ENCODE measurements at places on chromosomes 2 and 18. TPM values are rescaled to one million over a fixed set of nuclear protein-coding genes. Genes with fewer than 3 reads are reported as not detected.

DNA sequence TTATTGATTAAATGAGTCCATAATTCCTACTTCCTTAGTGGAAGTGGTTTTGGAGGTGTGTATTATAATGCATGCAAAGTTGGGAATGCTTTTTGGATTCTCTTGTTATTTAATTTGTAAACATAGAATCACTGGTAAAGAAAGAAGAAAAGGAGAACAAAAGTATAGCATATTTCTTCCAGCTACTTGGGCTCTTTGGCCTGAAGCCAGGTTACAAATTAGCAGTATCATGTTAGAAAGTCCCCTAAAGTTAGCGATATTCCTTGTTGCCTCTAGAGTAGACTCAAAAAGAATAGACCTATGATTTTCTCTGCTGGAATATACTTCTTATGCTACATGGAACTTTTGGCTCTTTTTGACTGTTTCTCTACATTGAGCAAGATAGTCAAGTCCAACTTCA, 60.6 kb upstream of the CD28 start:
- DNase-seq, result no peak

- DNase-seq, result no peak
Measured at GRCh38 chr2:230503798-230504197, 87.8 kb downstream of the SP100 start.

Gene GPR45
- total RNA-seq, result not detected

DNA sequence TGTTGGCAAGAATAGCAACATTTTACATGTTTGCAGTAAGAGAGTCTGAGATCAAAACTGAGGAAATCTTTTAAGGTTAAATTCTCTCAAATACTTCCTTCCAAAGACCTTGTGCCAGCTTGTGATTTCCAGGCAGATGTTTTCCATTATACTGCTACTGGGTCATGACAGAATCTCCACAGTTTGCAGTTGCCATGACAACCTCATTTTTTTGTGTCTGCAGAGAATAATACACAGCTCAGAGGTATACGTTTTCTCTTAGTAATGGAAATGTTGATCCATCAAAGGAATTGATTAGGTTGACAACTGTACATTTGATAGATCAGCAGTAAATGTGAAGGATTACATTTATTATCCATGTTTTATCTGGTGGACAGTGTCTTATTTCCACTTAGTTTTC, 29.1 kb upstream of the CSRNP3 start:
- peak; percentile 37 for DNase-seq

DNA sequence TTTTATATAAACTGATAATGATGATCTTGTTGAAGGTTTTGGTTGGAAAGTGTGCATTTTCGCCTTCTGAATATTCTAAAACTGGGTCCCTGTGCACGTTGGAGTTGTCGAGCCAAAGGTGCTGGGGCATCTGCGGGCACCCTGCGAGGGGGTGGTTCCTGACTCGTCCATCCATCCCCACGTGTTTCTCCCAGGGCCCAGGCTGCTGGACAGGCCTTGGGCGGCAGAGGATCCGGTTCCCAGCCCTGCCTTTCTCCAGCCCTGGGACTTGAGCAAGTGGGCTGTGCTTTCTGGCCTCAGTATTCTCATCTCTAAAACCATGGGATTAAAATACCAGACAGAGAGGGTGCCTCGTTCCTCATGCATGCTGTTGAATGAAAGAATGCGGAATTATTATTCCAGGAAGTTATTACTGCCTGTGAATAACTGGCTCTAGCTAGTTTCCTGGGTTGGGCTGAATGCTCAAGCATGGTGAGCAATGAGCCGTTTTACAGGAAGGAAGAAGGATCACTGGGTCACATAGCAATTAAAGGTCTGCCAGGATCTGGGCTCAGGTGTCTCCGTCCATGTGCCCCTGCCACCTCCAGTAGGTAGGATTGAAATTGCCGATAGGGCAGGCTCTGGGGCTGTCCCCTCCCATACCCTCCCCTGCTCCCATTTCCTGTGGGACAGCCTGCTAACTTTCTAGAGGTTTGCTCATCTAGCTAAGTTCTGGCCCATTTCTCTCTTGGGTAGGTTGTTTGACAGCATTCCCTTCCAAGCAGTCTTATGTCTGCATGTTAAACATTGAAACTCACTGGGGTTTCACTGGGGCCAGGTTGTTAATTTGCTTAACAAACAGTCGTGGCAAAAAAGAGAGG, 77.2 kb upstream of the HS6ST1 start:
- no peak for DNase-seq

- no peak for DNase-seq
Measured at GRCh38 chr2:9852881-9853280, 9.6 kb downstream of the TAF1B start.

DNA sequence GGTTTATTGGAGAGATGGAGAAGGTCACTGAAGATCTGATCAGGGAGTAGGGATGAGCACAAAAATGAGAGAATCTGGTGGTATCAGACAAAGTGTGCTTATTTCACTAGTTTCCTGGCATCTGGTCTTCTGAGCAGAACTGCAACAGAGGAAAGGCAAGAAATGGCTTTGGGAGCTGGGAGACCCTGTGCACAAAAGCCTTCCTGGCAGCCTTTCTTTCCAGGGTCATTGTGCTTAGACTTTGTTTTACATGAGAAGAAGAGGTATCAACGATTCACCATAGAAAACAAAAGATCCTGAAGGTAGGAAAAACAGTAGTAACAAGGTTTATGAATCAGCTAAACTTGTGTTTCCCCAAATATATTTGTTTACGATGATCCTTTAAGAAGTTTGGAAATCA, 162.9 kb downstream of the CNTNAP5 start:
- no peak for DNase-seq

Gene STAM2
- 23.0 TPM for total RNA-seq

- DNase-seq, result no peak
Measured at GRCh38 chr2:236705295-236706105, 135.9 kb downstream of the ACKR3 start.

Gene TDRD15
- total RNA-seq, result 0.05 TPM

Gene ST8SIA5
- 0.05 TPM for total RNA-seq

Gene UNC50
- total RNA-seq, result 46.1 TPM

Gene BCL11A
- 27.9 TPM for total RNA-seq

DNA sequence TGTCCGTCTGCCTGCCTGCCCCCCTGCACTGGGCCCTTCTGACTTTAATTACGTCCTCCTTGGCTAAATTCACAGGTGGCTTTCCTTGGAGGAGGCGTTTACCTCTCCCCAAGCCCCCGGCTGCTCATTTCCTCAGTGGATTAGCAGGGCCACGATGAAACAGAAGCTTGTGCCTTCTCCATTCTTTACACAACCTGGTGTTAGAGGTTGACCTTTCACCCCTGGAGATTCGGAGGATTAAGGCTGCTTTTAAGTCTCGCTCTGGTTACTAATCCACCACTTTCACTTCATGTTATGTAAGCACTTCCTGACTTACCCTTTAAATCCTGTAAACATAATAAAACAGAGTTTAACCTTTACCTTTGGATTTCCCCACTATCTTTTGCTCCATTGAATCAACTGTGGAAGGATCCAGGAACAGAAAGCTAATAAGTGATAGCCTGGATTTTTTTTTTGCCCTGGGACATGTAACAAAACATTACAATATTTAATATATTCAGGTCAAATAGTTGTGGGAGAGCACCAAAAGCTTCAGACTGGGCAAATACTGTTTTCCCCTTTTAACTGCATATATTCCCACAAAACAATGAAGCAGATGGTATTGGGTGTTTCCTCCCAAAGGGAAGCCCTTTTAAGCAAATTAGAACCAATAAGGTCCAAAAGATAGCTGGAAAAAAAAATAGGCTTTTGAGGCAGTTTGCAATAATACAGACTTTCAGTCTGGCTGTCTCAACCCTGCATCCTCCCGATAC, 370.2 kb downstream of the EN1 start:
- DNase-seq, result no peak

GRCh38 chr18:2569338-2570207, 1.7 kb downstream of the METTL4 start:
- no peak for DNase-seq

GRCh38 chr2:146003337-146003736, 1483.4 kb upstream of the ZEB2 start:
- no peak for DNase-seq
